SK-MEL-5 (cell line): ENCODE measurements at places on chromosomes 13 and 19.

GRCh38 chr19:15253061-15253460 lies 20.8 kb upstream of the EPHX3 start:
- DNase-seq = no peak

DNA sequence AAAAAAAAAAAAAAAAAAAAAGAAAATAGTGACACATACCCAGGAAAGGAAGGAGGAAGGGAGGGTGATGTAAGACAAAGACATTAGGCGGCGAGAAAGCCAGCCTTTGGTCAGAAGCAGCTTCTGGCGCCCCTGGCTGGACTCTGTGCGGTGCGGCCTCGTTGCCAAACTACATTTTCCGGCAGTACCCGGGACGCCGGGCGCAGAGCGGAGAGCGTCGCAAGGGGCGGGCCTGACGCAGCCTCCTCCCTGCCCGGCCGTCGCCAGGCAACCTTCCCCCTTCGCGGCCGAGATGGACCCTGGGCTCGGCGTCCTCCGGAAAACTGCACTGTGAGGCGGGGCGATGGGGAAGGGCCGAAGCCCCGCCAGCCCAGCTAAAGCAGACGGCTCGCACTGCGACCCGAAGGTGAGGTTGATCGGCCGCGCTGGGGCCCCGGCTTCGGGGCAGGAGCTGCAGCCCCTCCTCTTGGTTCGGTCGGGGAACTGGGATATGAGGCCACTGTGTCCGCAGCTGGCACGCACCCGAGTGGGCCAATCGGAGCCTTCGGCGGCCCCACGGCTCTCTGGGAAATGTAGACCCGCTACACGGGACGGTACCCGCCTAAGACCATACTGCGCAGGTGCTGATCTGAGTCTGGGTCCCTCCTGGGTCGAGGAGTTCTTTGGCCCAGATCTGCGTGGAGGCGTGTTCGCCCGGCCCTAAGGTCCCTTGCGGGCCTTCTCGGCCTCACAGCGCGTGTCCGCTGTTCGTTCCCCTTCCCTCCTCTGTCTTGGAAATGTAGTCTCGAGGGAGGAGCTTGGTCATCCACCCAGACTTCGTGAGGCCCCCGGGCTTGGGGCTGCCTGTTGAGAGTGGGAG lies 2.3 kb upstream of the MZF1 start:
- DNase-seq = peak; percentile 89

- peak; percentile 49 for DNase-seq
These were observed 1.2 kb upstream of the NKPD1 start for GRCh38 chr19:45161738-45162607.

DNA sequence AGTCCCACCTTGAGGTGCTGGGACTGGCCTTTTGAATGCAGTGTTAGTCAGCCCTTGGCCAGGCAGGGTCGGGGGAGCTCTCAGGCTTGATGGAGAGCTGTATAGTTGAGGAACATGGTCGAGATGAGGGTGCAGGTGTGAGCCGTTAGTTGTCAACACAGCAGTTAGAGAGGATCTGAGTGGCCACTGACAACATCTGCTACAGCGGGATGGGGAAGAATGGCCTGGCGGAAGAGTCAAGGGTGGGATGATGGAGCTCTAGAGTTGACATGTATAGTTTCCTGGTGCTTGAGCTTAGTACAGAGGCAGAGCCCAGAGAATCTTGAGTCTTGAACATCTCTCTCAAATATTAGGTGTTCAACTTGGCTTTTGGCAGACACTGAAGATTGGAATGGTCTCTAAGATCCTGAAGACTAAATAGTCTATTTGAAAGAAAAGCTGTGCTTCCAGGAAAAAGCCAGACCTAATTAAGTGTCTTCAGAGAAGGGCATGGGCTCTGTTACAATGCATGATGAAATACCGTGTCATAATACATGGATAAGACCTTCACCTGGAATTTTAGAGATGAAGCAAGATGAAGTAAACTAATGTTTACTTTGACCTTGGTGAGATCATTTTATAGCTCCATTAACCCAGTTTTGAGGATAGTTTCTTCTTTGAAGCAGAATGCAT lies 9.7 kb downstream of the PCCA start:
- no peak for DNase-seq

GRCh38 chr13:50323440-50324065 lies 308.3 kb downstream of the KCNRG start:
- no peak for DNase-seq

DNA sequence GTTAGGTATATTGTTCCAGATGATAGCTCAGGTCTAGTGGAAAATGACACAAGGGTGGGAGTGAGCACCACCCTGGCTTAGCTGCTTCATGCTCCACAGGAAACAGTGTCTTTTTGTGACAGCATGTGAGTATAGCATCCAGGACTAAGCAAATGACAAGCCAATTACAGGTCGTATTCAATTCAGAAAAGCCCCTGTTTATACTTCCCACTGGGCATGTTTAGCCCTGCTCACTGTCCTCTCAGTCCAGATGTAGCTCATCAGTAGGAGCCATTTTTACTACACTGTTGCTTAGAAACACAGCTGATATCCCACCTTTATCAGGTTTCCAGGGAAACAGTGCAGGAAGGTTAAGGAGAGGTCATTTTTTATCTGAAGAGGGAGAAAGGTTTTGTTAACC lies 8.0 kb downstream of the ABHD13 start:
- DNase-seq = no peak

DNA sequence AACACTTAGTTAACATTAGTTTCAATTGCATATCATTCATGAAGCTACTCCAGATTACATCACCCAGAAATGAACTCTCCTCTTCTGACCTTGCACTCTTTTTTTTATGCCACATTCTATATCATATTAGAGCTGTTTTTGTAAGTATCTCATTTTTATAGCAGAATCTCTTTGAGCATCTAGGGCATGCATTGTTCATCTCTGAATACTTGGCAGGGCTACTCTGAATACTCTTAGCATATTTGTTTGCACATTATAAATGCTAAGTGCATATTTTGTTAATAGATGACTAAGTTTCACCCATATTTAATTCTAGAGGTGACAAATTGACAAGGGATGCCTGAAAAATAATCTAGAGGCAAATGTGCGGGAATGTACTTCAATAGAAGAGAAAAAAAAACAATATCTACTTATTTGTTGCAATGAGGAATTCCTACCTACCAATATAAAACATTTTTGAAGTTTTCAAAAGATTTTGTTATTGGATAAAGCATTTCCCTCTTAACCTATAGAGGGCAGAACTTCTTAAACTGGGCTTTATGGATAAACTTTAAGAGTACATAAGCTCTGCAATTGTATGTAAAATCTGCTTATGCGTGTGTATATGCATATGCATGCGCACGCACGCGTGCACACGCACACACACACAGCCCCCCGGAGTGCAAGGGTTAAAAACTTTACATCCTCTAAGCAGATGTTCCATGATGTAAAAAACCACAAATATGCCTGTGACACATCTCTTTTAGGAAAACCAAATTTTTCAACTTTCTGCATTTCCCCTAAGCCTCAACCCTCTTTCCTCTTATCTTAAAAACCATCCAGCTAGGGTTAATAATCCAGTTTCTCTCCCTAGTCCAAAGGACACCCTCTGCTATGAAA lies 73.0 kb upstream of the OXGR1 start:
- DNase-seq = no peak

- DNase-seq = no peak
These were observed 13.1 kb upstream of the ADPRHL1 start for GRCh38 chr13:113466383-113466782.

- DNase-seq = no peak
These were observed 53.2 kb upstream of the LSM14A start for GRCh38 chr19:34118879-34119748.

DNA sequence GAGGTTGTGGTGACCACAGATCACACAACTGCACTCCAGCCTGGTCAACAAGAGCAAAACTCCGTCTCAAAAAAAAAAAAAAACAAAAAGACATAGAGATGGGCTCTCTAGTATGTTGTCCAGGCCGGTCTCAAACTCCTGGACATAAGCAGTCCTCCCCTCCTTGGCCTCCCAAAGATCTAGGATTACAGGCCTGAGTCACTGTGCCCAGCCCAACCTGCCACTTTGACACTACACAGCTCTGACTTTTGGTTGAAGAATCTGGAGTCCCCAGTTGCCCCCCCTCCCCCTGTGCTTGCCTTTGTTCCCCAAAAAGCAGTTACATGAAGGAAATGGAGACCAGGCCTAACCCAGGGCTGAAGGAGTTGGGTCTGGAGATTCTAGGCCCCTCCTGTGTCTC lies 12.9 kb downstream of the CARM1 start:
- DNase-seq = no peak

DNA sequence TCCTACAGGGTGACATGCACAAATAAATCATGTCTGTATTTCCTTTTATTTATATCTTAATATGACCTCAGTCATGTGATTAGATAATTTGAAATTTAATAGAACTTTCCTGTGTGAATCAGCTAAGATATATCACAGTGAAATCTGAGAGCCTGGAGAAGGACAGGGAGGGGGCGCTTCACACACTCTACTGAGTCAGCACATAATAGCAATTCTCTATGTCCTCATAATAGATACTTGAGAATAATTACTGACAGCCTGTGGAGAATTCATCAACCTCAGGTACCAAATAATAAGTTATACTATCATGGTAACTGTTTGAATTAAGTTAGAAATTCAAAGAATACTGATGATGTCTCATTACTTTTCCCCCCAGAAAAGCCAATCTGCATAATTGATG lies 98.0 kb upstream of the SLC10A2 start:
- no peak for DNase-seq

- DNase-seq = no peak
These were observed 1.5 kb downstream of the CD37 start for GRCh38 chr19:49336482-49337266.
